ENCODE measurements at places on chromosomes 11 and 22. TPM values are rescaled to one million over a fixed set of nuclear protein-coding genes. Genes with fewer than 3 reads are reported as not detected.

The DBX1 gene
- not detected for total RNA-seq

The OR1S2 gene
- not detected for total RNA-seq

The CLDN5 gene
- not detected for total RNA-seq

The CSRP3 gene
- not detected for total RNA-seq

The OR52N5 gene
- total RNA-seq: not detected

The PKP3 gene
- total RNA-seq: 154 TPM

The TEAD1 gene
- 104 TPM for total RNA-seq

The GRM5 gene
- total RNA-seq: 9.2 TPM

The OR8G1 gene
- not detected for total RNA-seq

The DSCAML1 gene
- total RNA-seq: 0.07 TPM

The FLRT1 gene
- 0.10 TPM for total RNA-seq

The USP2 gene
- 1.1 TPM for total RNA-seq

The DEFB131B gene
- total RNA-seq: not detected

The OR4A16 gene
- not detected for total RNA-seq

The UBE2L6 gene
- 170 TPM for total RNA-seq

The H19 gene
- 1.9 TPM for total RNA-seq

The SHANK2 gene
- 109 TPM for total RNA-seq

The TUBGCP6 gene
- 49.7 TPM for total RNA-seq

The LUZP2 gene
- 0.95 TPM for total RNA-seq

The MMP13 gene
- not detected for total RNA-seq

The UPK3A gene
- not detected for total RNA-seq

The NXPE4 gene
- not detected for total RNA-seq

The OR5D14 gene
- total RNA-seq: not detected

The SOX10 gene
- not detected for total RNA-seq

The OR51B2 gene
- total RNA-seq: not detected

The MS4A1 gene
- not detected for total RNA-seq

The DDI1 gene
- not detected for total RNA-seq

The FOSL1 gene
- total RNA-seq: 69.8 TPM

The MMP27 gene
- total RNA-seq: not detected

The DEPDC7 gene
- total RNA-seq: 1.2 TPM

The TRIM48 gene
- not detected for total RNA-seq

The CYP2D6 gene
- total RNA-seq: 10.7 TPM

The C11orf87 gene
- total RNA-seq: not detected

The KCNA4 gene
- not detected for total RNA-seq

The AQP11 gene
- total RNA-seq: 1.2 TPM

The GNAZ gene
- 7.3 TPM for total RNA-seq

The CNGA4 gene
- total RNA-seq: 0.32 TPM

All from Calu3 (cell line).